ENCODE measurements at places on chromosomes 6 and 20.

DNA sequence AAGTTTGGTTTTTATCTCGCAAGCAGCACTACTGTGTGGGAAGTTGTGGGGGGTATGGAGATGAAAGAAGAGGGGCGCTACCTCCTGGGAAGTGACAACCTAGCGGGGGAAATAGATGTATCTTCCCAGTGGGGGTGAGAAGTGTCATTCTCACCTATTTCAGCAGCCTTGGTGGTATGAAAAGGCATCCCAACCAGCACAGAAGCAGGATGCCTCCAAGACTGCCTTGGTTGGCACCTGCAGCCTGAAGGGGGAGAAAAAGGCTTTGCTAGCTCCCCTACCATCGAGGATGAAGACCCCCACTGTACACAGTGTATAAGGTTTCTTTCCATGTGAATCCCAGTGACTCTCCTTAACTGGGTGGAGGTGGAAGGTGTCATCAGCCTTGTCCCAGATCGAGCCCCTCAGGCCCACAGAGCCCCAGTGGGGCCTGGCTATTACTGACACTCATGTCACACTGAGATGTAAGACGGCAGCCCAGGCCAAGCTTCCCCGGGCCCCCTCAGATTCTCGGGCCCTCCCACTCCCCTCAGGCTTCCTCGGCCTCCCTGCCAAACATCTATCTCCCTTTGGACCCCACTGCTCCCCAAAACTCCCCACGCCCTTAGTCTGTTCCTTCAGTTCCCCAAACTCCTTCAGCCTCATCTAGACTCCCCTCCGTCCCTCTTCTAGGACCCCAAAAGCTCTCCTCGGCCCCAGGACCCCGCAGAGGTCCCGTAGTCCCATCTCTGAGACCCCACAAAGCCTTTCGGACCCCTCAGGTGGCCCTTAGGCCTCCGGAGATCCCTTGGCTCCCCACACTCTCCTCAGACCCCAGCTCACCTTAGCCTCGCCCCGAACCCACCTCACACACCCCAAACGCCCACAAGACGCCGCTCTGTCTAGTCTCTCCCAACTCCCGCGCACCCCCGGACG is 688 bp downstream of the COMMD7 start:
- no peak for DNase-seq

DNA sequence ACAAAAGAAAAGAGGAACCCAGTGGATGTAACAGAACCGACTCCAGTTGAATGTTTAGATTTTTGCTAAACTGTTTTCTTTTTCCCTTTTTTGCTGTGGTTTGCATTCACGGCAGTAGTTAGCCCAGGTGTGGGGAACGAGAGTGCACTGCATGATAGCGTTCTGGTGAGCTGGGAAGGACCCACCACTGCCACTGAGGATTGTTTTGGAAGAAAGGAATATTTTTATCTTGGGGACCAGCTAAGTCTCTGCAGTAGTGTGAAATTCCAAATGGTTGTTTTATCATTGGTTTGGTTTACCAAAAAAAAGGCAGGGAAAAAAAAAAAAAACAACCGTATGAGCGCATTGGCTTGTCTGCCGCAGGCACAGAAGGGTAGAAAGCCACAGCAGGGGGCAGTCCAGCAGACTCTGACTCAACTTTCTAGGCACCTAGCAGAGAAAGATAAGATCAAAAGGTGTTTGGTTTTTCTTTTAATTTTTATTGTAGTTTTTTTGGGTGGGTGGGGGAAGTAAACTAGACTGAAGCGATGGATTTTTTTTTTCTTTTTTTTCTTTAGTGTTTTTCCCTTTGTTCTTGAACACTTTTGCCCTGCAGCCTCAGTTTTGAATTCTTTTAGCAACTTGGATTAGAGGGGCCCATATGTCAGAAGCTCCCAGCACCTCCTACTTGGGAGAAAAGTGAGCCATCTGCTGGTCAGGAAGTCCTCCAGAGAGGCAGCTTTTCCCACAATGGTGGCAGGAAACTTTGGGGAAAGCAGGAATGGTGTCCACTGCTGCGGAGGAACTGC is 13.5 kb upstream of the RAB5IF start:
- no peak for DNase-seq

- no peak for DNase-seq
Observed at GRCh38 chr6:16398587-16398986, 160.2 kb downstream of the GMPR start.

- DNase-seq = no peak
Observed at GRCh38 chr6:84228198-84228543, 728 bp upstream of the CEP162 start.

DNA sequence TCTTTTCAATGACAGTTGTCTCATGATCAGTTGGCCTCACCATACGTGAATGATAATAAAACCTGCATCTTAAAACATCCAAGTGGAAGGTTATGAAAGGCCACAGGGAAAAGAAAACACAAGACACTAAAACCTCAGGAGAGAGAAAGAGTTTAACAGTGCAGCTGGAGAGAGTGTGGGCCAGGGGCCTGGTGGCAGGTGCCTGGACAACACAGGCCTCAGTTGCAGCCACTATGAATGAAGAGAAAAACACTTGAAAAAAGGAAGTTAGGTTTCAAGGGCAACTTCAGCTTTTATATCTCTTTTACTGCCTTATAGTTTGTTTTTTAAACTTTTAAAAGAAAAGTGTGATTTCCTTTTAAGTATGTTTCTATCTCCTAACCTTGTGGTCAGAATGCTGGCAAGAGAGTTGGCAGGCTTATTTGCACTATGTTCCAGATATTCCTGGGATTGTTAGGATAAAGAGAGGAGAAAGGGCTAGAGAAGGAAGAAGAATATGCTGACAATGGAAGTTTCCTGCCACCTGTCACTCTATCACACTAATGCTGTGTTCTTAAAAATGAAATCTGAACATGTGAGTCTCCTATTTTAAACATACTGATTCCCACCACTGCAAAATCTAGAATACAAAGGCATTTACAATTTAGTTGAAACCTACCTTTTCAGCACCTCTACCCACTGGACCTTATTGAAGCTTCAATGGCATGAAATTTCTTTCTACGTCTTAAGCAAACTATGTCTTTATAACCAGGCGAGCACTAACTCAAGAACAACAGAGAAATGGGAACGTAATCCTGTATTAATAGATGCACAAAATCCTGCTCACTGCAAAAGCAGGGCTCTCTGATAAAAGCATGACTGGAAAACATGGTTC is 222.4 kb downstream of the CD83 start:
- no peak for DNase-seq

GRCh38 chr6:46293641-46294316 is 123.0 kb upstream of the ENPP5 start:
- DNase-seq = no peak

- no peak for DNase-seq
Observed at GRCh38 chr6:97110626-97111025, 172.4 kb downstream of the MMS22L start.

DNA sequence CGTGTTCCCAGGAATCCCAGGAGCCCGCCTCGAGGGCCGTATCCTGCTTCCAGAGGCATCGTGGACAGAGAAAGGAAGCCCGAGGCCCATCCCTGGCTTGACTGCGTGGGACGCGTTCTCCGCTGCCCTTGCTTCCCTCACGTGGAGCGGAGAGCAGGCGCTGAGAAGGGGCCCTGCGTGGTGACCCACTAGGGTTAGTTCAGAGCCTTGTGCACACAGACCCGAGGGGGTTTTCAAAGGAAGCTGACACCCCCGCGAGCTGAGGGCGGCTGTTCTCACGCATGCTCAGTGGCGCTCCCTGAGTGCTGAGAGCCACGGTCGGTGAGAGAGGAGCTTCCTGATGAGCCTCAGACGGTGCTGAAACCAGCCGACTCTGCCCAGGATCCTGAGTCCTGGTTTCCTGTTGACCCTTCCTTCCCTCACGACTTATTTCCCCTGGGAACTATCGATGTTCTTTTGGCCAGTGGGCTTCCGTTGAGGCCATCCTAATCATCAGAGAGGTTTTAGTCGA is 28.9 kb upstream of the CCR6 start:
- peak; percentile 61 for DNase-seq

DNA sequence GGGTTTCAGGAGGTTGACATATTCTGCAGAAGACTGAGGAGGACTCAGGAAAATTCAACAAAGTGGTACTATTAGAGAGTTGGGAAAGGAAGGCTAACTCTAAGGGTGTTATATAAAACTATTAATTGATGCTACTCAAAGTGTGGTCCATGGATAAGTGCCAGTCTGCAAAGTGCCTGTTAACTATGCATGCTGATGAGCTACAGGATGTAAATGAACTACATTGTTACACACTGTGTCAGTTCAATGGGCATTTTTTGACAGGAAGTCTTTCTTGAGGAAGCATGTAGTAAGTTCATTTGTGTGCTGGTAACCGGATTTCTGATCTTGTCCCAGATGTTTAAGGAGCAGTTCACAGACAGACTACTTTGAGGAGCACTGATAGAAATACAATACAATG is 75.6 kb downstream of the KLHL32 start:
- no peak for DNase-seq

- DNase-seq = no peak
Observed at GRCh38 chr6:46010771-46011170, 4.9 kb downstream of the CLIC5 start.

DNA sequence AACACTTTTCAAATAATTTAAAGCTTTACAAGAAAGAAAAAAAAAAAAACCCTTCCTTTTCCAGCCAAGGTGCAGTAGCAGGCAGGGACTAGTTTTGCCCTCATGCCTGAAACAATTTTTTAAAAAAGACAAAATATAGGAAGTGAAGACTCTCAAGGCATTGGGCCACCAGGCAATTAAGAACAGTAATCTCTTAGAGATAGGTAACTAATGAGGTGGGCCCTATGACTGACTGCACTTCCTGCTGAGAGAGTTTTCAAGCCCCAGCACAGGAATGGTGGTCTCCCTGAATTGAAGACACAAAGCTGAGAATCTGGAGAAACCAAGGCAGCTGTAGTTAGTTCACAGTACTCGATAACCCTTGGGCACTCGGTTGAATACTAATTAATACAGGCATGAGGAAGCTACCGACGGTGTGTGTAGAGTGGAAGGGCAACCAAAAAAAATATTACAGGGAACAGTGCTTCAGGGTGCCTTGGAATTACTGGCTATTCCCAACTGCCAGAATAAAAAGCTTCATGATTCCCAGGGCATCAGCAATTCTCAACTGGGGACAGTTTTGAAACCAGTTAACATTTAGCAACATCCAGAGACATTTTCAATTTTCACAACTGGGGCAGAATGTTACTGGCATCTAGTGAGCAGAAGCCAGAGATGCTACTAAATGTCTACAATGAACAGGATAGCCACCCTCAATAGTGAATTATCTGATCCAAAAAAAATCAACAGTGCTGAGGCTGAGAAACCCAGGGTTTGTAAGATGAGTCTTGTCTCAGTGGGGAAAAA is 36.0 kb upstream of the PLN start:
- no peak for DNase-seq

DNA sequence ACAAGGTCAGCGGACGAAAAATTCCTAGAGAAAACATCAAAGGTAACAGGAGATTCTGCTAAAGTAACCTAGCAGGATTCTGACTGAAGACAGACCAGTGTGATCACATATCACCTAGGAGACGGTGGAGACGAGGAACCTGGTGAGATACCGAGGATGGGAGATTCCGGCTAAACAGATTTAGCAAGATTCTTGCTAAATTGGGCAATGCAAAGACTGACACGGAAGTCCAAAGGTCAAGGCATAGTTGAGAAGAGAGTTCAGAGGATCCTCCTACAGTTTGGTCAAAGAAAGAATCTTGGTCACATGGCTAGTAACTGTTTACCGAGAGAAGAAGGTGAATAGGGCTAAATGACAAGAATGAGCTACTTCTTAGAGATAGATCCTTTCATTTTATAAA is 61.1 kb downstream of the TMEM170B start:
- DNase-seq = peak; percentile 81

DNA sequence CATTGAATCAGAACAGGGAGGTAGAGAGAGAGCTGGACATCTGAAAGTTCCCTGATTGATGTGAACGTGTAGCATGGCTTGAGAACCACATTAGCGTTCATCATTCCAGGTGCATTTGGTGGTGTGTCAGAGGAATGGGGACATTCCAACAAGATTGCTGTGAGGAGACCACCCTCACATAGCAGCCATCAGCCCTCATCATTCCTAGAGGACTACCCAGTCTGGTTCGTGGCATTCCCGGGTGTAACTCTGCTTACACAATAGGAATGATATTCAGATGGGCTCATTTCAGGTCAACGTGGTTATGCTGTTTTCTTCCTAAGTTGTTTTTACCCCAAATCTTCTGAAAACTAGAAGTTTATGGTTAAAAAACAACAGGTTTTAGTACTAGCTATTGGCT is 62.2 kb upstream of the KLHL31 start:
- no peak for DNase-seq

GRCh38 chr20:57398901-57399535 is 7.8 kb downstream of the RBM38 start:
- no peak for DNase-seq

- no peak for DNase-seq
Observed at GRCh38 chr6:7138921-7139358, 31.2 kb downstream of the RREB1 start.

DNA sequence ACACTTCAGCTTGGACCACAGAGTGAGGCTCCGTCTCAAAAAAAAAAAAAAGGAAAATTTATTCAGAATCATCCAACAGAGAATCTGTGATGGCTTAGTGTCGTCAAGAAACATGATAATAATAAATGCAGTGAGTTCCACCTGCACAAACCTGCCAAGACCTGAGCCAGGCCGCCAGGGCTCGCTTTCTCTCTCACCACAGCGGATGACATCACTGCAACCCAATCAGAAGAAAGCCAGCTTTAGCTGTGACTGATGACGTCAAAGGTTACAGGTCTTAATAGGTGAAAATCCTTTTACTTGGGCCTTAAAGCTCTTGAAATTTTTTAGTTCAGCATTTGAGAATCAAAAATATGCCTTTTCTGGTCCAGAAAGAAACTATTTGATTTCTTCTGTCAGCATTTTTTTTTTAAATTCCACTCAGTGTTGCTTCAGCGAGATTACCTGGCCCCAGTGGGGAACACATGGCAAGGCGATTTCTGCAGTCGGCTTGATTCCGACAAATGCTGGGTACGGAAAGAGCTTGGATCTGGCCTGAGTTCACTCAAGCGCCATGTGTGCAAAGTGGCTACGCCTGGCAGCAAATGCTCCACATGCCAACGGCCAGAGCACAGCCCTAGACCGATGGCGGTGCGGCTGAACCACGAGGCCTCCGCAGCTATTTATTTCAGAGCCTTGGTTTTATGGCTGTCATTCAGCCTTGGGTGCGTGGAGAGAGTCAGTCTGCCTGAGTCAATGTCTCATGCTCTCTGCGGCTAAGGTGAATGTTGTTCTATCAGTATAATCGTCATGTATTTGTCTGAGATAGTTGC is 105.7 kb upstream of the QKI start:
- DNase-seq = no peak

DNA sequence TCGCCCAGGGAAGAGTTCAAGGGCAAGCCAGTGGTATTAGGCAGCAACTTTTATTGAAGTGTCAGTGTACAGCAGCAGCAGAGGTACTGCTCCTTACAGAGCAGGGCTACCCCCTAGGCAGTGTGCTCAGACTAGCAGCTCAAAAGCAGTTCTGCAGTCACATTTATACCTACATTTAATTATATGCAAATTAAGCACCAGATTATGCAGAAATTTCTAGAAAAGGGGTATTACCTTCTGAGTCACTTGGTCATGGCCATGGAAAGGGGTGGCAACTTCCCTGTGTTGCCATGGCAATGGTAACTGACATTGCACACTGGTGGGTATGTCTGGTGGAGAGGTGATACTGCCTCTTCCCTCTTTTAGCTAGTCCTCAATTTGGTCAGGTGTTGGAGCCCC is 2.1 kb upstream of the ZKSCAN4 start:
- peak; percentile 11 for DNase-seq

GRCh38 chr20:61887596-61888093 is 178.0 kb downstream of the TAF4 start:
- DNase-seq = no peak

GRCh38 chr6:157879873-157880254 is 56.8 kb downstream of the SNX9 start:
- no peak for DNase-seq

- DNase-seq = no peak
Observed at GRCh38 chr6:34308483-34308882, 59.7 kb upstream of the SMIM29 start.

Data from inflammatory macrophage (primary cell).